ENCODE measurements at places on chromosomes 6 and 20. TPM values are rescaled to one million over a fixed set of nuclear protein-coding genes. Genes with fewer than 3 reads are reported as not detected.

DNA sequence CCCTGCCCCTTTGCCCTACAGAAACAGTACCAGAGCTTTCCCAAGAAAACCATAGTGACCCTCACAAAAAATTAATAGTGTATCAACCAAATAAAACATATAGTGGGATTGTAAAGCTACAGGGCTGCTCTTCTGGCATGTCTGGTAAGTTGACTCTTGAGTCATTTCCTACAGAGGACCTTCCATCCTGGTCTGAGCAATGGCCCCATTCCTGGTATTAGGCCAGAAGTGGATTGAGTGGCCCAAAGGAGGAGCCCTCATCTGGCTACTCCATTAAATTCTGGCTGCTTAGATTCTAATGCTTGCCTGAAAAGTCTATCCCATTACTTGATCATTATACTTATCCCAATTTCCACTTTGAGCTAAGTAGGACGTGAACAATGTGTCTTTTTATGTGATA lies 150.9 kb upstream of the HMGN3 start:
- H3K27me3 ChIP-seq = no peaks in the 10 kb centered on the region
- H3K4me3 ChIP-seq = no peak overlapping the region
- H3K4me1 ChIP-seq = no peaks in the 10 kb centered on the region
- DNase-seq = no peak
- H3K36me3 ChIP-seq = no peaks in the 10 kb centered on the region
- no peak overlapping the region for H3K27ac ChIP-seq

DNA sequence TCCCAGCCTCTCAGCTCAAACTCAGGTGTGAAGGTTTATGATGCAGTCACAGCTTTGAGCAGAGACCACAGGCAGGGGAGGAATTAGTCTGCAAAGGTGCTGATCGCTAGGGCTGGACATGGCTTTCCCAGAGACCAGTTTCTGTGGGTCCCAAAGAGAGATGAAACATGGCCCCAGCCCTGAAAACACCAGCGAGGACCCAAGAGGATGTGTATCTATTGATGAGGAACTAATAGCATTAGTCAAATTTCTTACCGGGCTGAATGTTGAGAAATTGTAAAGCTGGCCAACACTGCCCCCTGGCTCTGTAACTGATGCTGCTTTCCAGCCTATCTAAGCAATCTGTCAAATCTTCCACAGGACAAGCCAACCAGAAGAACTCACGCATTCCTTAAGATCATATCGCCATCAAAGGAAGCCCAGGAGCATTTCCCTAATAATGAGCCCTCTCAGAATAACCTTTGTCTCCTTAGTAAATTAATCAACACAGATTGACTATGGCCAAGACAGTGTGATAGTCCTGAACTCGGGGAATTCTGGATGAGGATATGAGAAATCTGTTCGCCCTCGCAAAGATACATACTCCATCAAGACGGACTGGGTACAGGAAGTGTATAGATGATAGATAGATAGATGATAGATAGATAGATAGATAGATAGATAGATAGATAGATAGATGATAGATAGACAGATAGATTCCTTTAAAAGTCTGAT lies 7.8 kb upstream of the ACSS1 start:
- H3K4me3 ChIP-seq = no peak overlapping the region
- no peaks in the 10 kb centered on the region for H3K4me1 ChIP-seq
- H3K36me3 ChIP-seq = no peaks in the 10 kb centered on the region
- H3K27ac ChIP-seq = no peak overlapping the region
- H3K27me3 ChIP-seq = peaks cover 92% of the 10 kb centered on the region

GRCh38 chr6:50591135-50591534 lies 122.2 kb upstream of the TFAP2D start:
- H3K27me3 ChIP-seq = no peaks in the 10 kb centered on the region
- no peaks in the 10 kb centered on the region for H3K36me3 ChIP-seq
- no peaks in the 10 kb centered on the region for H3K4me1 ChIP-seq
- DNase-seq = peak; percentile 67

DNA sequence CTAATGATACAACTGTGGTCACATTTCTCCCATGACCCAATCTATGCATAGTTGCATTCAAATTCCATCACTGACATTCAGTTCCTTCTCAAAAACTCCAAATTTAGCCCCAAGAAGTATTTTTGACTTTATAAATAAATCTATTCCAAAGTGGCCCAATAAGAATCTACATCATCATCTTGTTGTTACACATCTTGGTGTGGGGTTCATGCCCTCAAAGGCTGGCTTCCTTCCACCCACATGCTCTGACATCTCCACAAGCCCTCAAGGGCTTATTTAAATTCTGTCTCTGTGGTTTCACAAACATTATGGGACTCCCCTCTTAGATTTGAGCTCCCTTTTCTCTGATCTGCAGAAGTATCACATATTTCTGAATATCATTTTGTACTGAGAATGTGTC lies 585.3 kb upstream of the BTBD3 start:
- DNase-seq = no peak
- H3K27ac ChIP-seq = no peak overlapping the region

GRCh38 chr6:40526036-40526435 lies 61.1 kb downstream of the LRFN2 start:
- H3K27me3 ChIP-seq = no peaks in the 10 kb centered on the region
- H3K36me3 ChIP-seq = no peaks in the 10 kb centered on the region
- H3K4me3 ChIP-seq = no peak overlapping the region
- H3K27ac ChIP-seq = no peak overlapping the region
- no peak for DNase-seq

DNA sequence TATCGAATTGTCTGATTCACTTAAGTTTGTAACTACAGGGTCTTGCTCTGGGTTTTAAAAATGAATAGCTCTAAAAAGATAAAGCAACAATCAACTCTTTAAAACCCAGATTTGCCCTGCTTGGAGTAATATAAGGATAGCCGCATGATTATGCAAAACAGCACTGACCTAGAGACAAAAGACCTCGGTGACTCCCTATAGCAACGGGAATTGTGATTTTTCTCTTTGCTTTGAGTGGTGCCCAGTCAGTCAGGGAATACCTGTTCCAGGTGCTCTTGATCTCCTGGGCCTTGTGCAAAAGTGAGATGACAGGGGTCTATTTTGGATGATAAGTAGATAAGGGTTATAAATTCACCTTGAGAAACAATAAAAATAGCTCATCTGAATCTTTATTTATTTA lies 336.3 kb upstream of the NOX3 start:
- no peaks in the 10 kb centered on the region for H3K36me3 ChIP-seq
- no peak overlapping the region for H3K27ac ChIP-seq
- no peak for DNase-seq
- no peak overlapping the region for H3K4me3 ChIP-seq

GRCh38 chr20:11497545-11497944 lies 420.1 kb upstream of the BTBD3 start:
- no peaks in the 10 kb centered on the region for H3K27me3 ChIP-seq
- no peak overlapping the region for H3K4me3 ChIP-seq
- no peak for DNase-seq

- no peaks in the 10 kb centered on the region for H3K36me3 ChIP-seq
- H3K27me3 ChIP-seq = no peaks in the 10 kb centered on the region
- no peak overlapping the region for H3K27ac ChIP-seq
- DNase-seq = no peak
- H3K4me1 ChIP-seq = no peaks in the 10 kb centered on the region
- H3K4me3 ChIP-seq = no peak overlapping the region
These were observed 113.0 kb downstream of the PLEKHG1 start for GRCh38 chr6:150712505-150713252.

DNA sequence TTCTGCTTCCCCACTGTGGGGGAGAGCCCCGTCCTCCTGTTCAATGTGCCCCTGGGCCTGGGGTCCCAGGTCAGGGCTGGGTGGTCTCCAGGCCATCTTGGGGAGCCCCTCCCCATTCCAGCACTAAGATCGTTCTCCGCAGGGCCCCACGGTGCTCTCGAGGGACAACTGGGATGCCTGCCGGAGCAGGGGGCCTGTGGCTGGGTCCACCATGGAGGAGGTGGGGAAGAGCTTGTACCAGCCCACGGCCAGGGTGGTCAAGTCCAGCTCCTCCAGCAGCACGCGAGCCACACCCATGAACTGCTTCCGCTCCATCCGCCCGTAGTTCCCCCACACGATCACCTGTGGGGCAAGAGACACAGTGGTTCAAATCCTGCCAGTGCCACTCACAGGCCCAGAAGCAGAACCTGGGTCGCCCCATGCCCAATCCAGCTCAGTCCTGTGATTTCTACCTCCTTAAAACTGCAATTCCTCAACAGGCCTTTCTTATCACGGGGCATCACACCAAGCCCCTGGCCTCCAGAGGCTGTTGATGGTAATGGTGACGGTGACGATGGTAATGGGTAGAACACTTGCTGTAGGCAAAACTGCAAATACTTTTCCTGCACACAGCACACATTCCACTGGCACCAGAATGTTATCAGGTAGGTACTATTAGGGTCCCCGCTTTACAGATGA lies 10.5 kb downstream of the KCNK15 start:
- no peak overlapping the region for H3K27ac ChIP-seq
- no peaks in the 10 kb centered on the region for H3K36me3 ChIP-seq
- no peaks in the 10 kb centered on the region for H3K27me3 ChIP-seq
- H3K4me1 ChIP-seq = peaks cover 4% of the 10 kb centered on the region
- H3K4me3 ChIP-seq = no peak overlapping the region
- no peak for DNase-seq

DNA sequence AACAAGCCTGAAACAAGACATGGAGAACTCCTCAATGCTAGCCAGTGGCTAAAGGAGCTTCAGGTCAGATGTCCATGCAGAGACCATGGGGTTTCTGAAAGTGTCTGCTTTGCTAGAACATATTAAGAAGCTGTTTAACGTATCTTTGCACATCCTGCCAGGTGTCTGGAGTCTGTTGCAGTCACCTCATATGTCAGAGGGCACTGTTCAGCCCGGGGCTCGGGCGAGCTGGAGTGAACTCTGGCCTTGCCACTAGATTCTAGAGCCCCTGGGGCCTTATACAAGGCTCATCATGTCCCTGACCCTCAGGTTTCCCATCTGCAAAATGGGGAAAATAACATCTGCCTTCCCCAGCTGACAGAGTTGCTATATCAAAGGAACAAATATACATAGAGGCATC lies 59.0 kb downstream of the PRDM1 start:
- no peak overlapping the region for H3K4me3 ChIP-seq
- DNase-seq = no peak
- H3K27ac ChIP-seq = no peak overlapping the region
- H3K4me1 ChIP-seq = peaks cover 7% of the 10 kb centered on the region
- peaks cover 8% of the 10 kb centered on the region for H3K27me3 ChIP-seq

- H3K4me3 ChIP-seq = no peak overlapping the region
- H3K4me1 ChIP-seq = peaks cover 15% of the 10 kb centered on the region
- DNase-seq = no peak
- no peaks in the 10 kb centered on the region for H3K27me3 ChIP-seq
These were observed 227.0 kb upstream of the MARCKS start for GRCh38 chr6:113629975-113630737.

GRCh38 chr6:141532211-141532610 lies 600.5 kb upstream of the GJE1 start:
- no peaks in the 10 kb centered on the region for H3K27me3 ChIP-seq
- no peaks in the 10 kb centered on the region for H3K36me3 ChIP-seq
- no peak overlapping the region for H3K4me3 ChIP-seq
- no peak overlapping the region for H3K27ac ChIP-seq
- no peak for DNase-seq

DNA sequence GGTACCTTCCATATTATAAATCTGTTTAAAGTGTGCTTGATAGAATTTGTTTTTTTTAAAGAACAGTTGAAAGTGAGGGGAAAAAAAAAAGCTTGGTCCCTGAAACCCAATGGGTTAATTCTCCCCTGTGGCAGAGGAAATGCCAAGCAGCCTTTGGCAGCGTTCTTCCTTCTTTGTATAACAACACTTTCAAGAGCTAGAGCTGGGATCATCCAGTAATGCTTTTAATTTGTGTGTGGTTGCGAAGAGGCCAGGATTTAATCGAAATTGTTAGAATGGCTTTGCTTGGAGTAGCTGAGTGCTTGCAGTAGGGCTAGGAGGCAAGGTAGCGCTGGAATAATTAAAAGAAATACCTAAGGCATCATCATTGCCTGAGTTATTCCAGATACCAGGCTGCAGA lies 692.0 kb downstream of the DHX35 start:
- no peak overlapping the region for H3K4me3 ChIP-seq
- no peaks in the 10 kb centered on the region for H3K27me3 ChIP-seq
- H3K4me1 ChIP-seq = no peaks in the 10 kb centered on the region
- H3K27ac ChIP-seq = no peak overlapping the region
- H3K36me3 ChIP-seq = no peaks in the 10 kb centered on the region
- DNase-seq = no peak

GRCh38 chr6:149242883-149243282 lies 74.6 kb upstream of the TAB2 start:
- H3K27me3 ChIP-seq = no peaks in the 10 kb centered on the region
- no peaks in the 10 kb centered on the region for H3K36me3 ChIP-seq
- H3K4me3 ChIP-seq = no peak overlapping the region
- no peak overlapping the region for H3K27ac ChIP-seq

DNA sequence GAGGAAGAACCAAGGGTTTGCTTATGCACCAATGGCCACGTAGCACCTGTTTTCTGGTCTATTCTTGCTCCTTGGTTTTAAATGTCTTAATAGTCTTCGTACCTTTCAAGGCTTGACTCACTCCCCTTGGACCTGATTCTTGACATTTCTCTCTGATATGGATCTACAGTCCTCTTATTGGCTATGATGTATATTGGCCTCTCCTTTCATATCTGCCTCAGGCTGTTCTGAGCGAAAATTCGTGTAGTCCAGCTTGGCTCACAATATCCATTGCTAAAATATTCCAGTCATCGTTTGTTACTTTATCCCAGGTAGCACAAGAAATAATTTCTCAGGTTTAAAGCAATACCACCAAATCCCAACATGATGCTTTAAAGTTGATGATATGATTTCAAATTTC lies 59.6 kb downstream of the MYB start:
- H3K4me1 ChIP-seq = no peaks in the 10 kb centered on the region
- no peaks in the 10 kb centered on the region for H3K36me3 ChIP-seq
- H3K27me3 ChIP-seq = no peaks in the 10 kb centered on the region
- H3K4me3 ChIP-seq = no peak overlapping the region
- no peak overlapping the region for H3K27ac ChIP-seq

- H3K4me1 ChIP-seq = no peaks in the 10 kb centered on the region
- DNase-seq = no peak
- no peak overlapping the region for H3K4me3 ChIP-seq
- no peaks in the 10 kb centered on the region for H3K27me3 ChIP-seq
- no peak overlapping the region for H3K27ac ChIP-seq
These were observed 83.7 kb upstream of the CCDC28A start for GRCh38 chr6:138689849-138690248.

Gene PRDM1
- 74.3 TPM for total RNA-seq

Gene MAPK13
- total RNA-seq = 32.4 TPM

Gene TNF
- not detected for total RNA-seq

Gene CCR6
- total RNA-seq = not detected

Gene SYNDIG1
- total RNA-seq = 5.5 TPM

Gene SLC17A2
- total RNA-seq = not detected

Gene DYNLRB1
- total RNA-seq = 159 TPM

Gene GSTA3
- not detected for total RNA-seq

Gene RAET1L
- not detected for total RNA-seq

Gene DEFB116
- not detected for total RNA-seq

Gene TAAR2
- not detected for total RNA-seq

Gene RMND1
- total RNA-seq = 45.4 TPM

Gene CITED2
- 77.8 TPM for total RNA-seq

Gene SLC17A9
- 8.7 TPM for total RNA-seq

Data from endodermal cell (in vitro differentiated cells).